Myocyte (in vitro differentiated cells): ENCODE measurements at places on chromosomes 5 and 9. TPM values are rescaled to one million over a fixed set of nuclear protein-coding genes. Genes with fewer than 3 reads are reported as not detected.

DNA sequence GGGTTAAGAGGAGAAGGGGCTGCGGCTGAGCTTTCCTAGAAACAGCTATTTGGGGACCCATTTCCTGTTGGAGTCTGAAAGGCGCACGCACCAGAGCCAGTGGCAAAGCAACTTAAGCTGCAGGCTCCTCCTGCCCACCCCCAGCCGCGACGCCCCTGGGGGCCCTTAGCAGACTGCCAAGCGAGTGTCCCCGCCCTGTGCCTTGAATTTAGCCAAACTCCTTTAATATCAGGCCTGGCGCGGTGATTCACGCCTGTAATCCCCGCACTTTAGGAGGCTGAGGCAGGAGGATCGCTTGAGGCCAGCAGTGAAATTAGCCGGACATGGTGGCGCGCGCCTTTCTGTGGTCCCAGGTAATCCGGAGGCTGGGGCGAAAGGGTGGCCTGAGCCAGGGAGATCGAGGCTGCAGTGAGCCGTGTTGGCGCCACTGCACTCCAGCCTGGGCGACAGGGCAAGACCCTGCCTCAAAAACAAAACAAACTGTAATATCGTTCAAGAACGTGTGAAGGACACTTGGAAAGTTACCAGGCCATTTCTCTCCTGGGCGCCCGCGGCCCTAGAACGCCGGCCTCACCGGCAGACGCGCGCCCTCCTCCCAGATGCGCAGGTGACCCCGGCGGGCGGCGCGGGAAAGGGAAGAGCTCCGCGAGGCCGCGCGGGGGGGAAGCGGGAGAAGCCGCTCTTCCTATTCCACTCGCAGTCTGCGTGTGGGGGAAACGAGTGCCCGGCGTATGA is 1.0 kb upstream of the F2R start:
- no peak for DNase-seq

- peak; percentile 37 for DNase-seq
These were observed 63.3 kb downstream of the LIX1 start for GRCh38 chr5:97078958-97079743.

- DNase-seq, result no peak
These were observed 104.8 kb downstream of the PDE6A start for GRCh38 chr5:149839761-149840160.

DNA sequence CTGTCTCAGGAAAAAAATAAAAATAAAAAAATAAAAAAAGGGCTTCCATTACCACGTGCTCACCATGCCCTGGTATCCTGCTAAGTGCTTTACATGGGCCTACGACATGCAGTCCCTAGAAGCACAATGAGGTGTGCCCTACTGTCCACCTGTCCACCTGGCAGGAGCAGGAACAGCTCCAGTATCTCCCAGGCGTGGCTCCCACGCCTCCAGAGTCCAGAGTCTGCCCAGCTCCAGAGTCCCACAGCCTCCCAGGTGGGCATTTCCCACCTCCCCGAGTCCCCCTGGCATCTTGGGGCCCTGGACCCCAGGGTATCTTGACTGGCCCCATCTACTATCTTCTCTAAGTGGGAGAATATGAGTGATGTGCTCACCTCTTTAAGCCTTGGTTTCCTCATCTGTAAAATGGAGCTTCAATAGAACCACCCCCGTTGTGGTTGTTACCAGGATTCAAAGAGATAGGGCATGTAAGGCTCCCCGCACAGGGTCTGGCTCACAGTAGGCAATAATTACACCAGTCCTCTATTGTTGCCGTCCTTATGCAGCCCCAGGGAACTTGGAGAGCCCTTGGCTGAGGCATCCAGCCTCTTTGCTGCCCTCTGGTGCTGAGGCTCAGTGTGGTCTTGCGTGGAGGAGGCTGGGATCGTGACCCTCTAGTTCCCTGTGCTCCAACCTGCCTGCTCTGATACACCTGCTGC is 8.9 kb downstream of the CXCL14 start:
- DNase-seq, result peak; percentile 32

GRCh38 chr5:81242906-81243436 is 9.8 kb downstream of the CKMT2 start:
- DNase-seq, result no peak

GRCh38 chr5:158450751-158451171 is 591.8 kb upstream of the CLINT1 start:
- no peak for DNase-seq

- DNase-seq, result no peak
These were observed 50.2 kb upstream of the SLC30A5 start for GRCh38 chr5:69043655-69043996.

DNA sequence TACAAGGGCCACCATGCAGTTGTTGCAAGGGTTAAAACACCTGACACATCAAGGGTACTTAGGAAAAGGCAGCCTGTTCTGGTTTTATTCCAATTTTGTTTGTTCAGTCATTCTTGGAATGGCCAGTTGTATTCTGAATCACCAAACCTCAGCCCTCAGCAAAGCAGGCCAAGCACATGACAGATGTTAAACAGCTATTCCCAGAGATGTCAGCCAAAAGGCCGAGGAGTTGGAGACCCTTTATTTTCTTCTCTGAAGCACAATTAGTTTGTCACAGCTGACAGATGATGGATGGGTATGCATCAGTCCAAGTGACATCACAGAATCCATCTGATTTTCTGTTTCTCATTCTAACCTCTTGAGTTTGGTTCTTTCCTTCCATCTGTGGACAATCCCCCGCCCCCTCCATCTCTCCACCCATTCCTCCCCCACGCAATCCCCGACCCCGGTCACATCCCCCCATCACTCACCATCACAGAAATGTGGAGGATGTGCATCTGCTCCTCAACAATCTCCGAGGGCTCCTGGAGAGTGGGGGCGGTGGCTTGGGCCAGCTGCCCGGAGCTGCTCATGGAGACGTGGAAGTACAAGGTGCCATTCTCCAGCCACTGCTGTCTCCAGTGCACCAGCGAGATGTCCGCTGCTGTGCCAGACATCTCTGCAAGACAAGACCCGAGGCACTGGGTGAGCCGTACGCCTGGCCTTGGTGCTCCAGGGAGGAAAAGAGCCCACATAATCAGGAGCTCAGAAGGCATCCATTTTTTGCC is 123.8 kb downstream of the ASTN2 start:
- peak; percentile 84 for DNase-seq

GRCh38 chr5:10627160-10627701 is 63.4 kb downstream of the ANKRD33B start:
- DNase-seq, result no peak

DNA sequence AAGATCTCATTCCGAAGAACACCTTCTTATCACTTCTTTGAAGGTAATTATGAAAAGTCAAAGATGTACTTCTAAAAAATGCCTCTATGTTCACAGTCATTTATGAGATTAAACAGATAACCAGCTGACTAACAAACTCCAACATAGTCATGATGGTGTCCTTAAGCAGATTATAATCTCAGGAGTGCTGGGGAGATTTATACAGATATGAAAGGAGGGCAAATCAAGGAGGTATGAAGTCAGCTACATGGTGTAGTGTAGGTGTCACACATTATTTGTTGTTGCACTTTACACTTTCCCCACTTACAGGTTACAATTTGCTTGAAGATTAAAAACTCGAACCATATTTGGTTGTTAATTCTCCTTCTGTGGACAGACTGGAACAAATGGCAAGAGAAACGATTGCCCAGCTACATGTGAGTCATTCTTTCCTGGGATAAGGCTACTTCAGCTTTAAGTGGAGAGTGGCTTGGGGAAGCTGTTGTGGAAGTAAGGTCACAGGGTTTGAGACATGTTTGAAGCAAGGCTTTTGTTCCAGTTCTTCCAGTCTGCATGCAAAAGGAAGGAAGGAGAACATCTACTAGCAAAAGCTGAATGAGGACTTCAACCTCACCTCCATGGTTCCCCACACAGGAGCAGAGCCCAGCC is 320.1 kb downstream of the ADGRV1 start:
- DNase-seq, result peak; percentile 73

GRCh38 chr5:161471211-161471950 is 75.1 kb downstream of the GABRB2 start:
- DNase-seq, result no peak

- no peak for DNase-seq
These were observed 20.1 kb upstream of the SMARCA2 start for GRCh38 chr9:1995084-1995483.

GRCh38 chr9:96148634-96149532 is 153.1 kb downstream of the HSD17B3 start:
- DNase-seq, result no peak

DNA sequence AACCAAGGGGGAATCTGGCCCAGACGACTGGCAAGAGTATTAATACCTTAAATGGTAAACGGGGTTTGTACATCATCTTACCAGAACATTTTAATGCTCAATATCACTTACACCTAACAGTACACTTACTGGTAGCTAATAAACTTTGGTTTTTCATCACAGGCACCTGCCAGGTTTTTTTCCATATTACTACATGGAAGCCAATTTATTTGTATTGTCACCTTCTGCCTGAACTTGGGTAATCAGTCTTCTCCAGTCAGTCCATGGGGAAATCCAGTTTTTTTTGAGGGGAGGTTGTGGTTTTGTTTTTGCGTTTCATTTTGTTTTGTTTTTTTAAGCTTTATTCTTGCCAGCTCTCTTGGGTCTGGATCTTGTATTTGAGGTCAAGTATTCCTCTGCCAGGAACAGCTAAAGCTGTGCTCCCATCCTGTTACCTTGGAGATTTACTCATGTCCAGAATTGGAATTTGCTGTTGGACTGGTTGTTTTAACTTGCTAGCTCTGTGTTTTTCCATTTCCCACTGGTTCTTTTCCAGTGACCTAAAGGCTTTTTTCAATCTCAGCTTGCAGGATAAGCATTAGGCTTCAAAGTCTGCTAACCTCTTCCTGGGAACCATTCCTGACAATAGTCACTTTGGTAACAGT is 11.1 kb upstream of the NADK2 start:
- DNase-seq, result peak; percentile 41

Gene FOXD4
- total RNA-seq, result 0.16 and 0.19 TPM in 2 replicates

Gene FOXD1
- total RNA-seq, result 14.0 and 18.6 TPM in 2 replicates

Gene NOP16
- total RNA-seq, result 17.4 and 29.7 TPM in 2 replicates
